GOT3 (cell line): ENCODE measurements at places on chromosomes 5 and 9.

- no peak for DNase-seq
Observed at GRCh38 chr5:68738841-68739240, 355.0 kb upstream of the SLC30A5 start.

DNA sequence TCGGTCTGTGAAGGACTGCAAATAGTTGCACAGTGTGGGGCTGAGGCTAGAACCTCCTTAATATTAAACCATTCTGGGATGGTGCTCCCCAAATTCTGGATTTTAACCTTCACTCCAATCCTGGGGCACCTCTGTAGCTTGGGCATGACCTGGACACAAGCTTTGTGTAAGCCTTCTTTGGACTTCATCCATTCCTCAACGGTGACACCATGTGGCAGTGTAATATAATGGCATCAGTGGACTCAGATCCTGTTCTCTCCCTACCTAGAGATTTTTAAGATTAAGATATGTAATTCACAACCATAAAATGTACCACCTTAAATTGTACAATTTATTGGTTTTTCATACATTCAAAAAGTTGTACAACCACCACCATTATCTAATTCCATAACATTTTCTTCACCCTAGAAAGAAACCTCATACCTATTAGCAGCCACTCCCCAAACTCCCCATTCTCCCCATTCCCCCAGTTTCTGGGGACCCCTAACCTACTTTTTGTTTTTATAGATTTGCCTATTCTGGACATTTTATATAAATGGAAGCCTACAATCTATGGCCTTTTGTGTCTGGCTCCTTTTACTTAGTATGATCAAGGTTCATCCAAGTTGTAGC is 4.8 kb upstream of the PLGRKT start:
- no peak for DNase-seq

DNA sequence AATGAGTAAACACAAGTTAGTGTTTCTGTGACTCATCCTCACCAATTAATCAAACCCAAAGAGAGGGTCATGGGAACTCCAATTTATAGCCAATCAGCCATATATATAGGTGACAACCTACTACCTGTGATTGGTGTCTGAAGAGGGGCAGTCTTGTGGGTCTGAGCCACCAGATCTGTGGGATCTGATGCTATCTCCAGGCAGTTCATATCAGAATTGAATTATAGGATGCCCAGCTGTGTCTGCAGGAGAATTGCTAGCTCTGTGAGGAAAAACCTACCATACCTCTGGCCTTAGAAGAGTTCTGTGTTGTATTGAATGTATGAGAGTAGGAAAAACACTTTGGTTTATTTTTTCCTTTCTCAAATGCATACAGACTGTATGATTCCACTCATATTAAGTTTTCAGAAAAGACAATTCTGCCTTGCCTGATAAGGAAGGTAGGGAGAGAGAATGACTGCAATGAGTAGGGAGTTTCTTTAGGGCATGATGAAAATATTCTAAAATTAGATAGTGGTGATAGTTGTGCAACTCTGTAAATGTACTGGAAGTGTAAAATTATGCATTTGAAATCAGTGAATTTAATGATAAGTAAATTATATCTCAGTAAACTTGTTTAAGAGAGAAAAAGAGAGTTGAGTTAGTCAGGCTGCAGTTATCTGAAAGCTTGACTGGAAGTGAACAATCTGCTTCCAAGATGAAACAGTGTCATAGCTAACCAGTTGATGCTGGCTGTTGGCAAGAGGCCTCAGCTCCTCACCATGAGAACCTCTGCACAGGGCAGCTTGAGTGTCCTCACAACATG is 274.9 kb downstream of the AUH start:
- DNase-seq, result no peak

GRCh38 chr9:119184265-119184936 is 184.8 kb downstream of the BRINP1 start:
- no peak for DNase-seq

DNA sequence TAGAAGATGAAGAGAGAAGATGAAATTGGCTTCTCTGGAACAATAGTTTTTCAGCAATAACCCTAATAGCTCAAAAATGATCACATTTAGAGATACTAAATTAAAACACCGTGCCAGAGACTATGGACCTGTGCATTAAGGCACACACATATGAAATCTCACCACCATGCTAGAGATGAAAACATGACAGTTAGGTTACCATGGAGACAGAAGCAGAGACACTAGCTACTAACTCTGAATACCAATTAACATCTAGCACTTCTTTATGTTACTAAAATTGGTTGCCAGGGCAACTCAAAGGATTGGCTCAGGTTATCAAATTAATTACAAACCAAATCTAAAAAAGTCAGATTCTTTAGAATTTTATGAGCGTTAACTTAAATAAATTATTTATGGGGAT is 337.7 kb downstream of the PLK2 start:
- DNase-seq, result no peak

DNA sequence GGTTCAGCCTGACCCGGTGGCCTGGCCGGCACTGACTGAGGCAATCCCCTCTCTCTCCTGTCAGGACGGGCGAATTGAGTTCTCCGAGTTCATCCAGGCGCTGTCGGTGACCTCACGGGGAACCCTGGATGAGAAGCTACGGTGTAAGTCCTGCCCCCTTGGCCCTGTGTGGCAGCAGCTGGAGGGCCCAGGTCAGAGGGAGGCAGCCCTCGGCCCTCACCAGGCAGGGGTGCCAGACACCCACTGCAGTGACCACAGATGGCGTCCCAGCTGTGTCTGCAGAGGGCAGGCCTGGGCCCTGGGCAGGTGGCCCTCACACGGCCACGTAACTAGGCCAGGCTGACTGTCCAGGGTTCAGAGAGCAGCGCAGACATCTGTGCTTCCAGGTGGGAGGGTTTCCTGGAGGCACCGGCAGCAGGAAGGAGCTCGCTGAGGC is 45.9 kb upstream of the HMCN2 start:
- DNase-seq, result no peak

DNA sequence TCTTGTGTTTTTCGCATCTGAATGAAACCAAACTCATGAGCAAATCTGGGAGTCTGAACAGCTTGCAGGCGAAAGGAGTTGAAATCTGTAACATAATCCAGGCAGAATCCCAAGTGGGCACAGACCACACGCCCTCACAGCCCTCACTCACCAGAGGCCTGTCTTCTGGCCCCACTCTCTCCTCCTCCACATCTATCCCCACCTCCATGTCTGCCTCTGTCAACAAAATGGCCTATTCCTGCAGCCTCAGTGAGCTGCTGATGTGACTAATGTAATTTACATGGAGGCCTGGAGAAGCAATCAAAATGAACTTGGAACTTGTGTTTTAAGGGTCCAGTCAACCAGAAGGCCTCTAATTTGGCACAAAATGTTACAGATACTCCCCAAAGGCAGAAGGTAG is 136.6 kb downstream of the GNA14 start:
- DNase-seq, result no peak

- no peak for DNase-seq
Observed at GRCh38 chr5:68279984-68280383, 64.4 kb downstream of the PIK3R1 start.

- DNase-seq, result no peak
Observed at GRCh38 chr9:98142182-98142907, 23.3 kb upstream of the TRIM14 start.

DNA sequence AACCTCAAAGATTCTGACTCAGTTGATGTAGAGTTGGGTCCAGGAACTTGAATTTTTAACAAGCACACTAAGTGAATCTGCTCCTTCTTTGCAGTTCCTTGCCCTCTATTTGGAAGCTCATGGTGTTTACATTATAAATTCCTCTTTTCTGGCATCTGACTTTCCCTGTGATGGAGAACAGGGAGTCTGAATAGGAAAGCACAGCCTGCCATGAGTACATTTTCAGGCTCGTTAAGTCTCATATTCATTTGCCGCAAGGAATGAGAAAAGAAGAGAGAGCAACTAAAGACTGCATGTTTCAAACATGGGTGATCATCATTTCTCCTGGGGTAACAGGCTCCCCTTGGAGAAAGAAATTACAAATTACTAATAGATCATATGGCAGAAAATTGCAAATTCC is 468.1 kb upstream of the DMAC1 start:
- DNase-seq, result no peak

GRCh38 chr5:149426931-149427330 is 47.8 kb upstream of the IL17B start:
- no peak for DNase-seq

- DNase-seq, result no peak
Observed at GRCh38 chr9:111036429-111036789, 1.9 kb downstream of the LPAR1 start.

DNA sequence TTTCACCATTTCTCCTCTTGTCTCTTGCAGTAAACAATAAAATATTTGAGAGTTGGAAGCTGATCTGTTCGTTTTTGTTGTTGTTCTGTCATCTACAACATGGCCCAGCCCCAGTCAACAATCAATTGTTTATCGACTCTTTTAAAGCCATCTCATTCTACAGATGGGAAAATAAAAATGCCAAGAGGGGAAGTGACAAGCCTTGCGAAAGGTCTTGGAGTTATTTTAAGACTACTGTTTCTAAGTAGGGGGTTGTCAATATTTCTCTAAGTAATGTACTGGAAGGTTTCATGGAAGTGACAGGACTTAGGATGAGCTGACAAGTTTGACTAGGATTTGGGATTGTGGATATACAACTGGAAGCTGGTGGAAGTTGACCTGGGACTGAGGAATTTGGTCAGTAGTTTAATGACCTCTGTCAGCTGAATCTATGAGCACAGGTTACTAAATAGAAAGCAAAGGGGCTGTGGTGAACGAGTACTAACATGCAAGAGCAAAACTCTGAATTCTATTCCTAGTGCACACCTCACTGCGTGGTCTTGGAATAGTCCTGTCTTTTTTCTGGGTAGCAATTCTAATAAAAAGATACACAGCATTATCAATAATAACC is 57.5 kb upstream of the ADRB2 start:
- DNase-seq, result no peak

DNA sequence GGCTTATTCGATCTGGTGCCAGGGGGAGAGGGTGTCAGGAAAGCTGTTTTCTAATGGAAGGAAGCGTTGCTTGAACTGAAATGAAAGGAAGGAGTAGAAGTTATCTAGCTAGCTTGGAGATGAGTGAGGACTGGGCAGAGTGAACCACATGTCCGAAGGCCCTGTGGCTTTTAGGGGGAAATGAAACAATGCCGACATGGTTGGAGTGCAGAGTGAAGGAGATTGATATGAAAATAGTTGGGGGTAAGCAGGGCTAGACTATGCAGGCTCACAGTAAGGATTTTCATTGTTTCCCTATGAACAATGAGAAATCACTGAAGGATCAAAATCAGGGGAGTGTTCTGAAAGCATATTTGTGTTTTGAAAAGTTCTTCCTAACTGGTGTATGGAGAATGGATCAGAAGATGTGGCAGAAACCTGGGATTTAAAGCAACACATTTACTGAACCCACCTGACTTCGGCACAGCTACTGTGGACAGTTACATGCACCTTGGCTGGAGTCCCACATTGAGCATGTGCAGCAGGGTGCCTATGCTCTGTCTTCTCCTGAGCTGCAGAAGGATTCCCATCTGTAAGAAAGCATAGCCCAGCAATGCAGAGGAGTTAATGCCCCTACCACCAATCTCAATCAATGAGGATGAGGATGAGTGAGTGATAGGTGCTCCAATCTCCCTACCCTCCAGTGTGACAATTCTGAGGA is 144.4 kb upstream of the TBCA start:
- no peak for DNase-seq

DNA sequence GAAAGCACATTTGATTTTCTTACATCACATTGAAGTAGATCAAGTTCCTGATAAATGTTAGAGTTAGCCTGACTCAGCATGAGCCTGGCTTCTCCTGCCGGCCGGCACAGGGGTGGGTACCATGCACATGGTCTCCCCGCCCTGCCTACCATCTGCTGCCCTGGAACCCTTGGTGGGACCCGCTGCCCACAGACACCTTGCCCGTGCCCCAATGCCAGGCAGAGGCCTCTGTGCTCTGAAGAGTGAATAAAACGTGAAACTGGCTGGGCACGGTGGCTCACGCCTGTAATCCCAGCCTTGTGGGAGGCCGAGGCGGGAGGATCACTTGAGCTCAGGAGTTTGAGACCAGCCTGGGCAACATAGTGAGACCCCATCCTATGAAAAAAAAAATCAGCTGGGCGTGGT is 17.3 kb downstream of the EXD3 start:
- no peak for DNase-seq

GRCh38 chr5:143016777-143017516 is 246.8 kb downstream of the ARHGAP26 start:
- DNase-seq, result no peak

DNA sequence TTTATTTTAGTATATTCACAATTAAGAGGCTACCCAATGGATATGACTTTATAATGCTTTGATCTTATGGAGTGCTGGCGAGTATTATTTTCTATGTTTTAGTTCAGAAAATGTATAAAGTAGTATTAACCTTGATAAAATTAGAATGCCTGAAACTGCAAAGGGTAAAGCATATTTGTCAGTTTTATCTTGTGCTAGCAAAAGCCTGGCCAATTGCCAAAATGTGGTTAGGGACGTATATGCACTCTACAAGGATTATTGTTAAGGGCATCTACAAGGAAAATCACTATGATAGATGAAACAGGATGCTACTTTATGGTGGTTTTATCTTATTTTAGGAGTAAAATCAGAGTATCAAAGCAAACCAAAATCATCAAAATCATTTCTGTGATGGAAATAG is 281.7 kb downstream of the CCDC171 start:
- DNase-seq, result no peak

DNA sequence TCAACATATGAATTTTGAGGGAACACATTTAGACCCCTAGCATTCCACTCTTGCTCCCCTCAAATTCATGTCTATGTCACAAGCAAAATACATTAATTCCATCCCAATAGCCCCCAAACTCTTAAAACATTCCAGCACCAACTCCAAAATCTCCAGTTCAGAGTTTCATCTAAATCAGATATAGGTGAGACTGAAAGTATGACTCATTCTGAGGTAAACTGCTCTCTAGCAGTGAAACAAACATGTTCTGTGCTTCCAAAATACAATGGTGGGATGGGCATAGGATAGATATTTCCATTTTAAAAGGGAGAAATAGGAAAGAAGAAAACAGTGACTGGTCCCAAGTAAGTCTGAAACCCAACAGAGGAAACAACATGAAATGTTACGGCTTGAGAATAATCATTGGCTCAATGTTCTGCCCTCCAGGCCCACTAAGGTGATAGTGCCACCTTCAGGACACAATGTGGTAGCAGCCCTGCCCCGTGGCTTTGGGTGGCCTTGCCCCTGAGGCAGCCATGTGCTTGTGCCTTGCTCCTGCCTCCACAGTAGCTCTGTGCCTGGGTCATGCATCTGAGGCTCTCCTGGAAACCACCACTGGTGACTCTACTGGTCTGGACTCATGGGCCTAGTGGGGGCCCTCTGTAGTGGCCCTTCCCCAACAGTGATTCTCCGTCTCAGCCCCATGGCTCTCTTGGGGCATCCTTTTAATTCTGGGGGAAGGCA is 36.4 kb upstream of the IPPK start:
- no peak for DNase-seq

- DNase-seq, result no peak
Observed at GRCh38 chr9:76245518-76245917, 148.7 kb downstream of the RFK start.
